Kidney epithelial cell (primary cell): ENCODE measurements at places on chromosomes 3 and 15. TPM values are rescaled to one million over a fixed set of nuclear protein-coding genes. Genes with fewer than 3 reads are reported as not detected.

- DNase-seq: no peak
Observed at GRCh38 chr3:163056874-163057497, 1560.4 kb downstream of the OTOL1 start.

- no peak for DNase-seq
Observed at GRCh38 chr15:41961001-41961518, 11.3 kb downstream of the EHD4 start.

DNA sequence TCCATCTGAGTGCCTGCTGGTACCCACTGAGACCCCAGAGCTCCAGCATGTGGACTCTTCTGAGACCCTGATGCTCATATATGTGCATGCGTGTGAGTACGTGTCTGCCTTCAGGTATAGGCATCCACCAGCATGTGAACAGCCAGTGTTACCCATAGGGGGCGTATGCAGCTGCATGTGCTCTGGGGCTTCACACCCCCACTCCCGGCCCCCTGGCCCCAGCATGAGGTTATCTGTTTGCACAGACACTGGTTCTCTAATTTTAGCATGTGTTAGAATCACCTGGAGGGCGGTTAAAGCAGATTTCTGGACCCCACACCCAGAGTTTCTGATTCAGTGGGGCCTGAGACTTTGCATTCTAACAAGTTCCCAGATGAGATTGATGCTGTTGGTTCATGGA is 824 bp upstream of the CILP start:
- no peak for DNase-seq

DNA sequence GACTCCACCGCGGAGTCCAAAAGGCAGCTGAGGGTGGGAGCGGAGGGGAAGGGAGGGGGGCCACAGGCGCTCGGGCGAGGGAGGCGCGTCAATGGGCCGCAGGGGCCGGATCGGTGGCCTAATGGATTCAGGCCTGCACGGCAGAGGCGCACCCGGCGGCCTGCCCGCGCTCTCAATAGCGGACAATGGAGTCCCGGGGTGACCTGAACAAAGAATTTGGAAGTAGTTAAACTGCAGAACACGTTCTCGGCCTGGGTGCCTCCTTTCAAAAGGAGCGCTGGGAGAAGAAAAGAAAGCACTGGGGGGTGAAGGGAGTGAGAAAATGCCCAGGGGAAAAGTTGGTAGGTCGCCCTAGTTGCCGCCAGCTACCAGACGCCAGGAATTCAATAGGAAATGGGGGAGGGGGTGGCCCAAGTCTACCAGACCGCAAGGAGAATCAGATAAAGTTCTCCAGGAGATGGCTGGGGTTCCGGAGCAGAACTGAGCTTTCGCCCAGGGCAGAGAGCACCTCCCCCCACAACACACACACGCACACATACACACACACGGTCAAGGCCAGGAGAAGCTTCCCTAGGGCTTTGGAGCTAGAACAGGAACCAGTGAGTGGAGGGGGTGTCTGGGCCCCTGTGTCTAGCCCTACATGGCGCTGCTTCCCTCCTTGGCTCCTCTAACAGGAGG is 25.8 kb upstream of the POLG start:
- DNase-seq: no peak

DNA sequence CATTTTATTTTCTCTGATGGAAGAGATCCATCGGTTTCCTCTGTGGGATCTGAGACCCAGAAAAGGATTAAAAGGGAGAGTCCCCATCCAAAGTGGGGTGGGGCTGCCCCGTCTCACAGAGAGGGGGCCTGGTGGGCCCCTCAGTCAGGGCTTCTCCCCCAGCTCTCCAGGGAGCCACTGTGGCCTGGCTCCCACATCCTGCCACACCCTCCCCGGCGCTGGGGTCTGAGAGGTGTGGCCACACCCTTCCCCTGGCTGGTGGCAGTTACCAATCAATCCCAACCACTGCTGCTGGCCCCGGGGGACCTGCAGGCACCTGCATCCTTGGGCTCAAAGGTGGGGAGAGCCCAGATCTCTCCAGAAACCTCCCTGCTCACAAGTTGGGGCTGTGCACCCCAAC is 161.8 kb upstream of the IQSEC1 start:
- no peak for DNase-seq

DNA sequence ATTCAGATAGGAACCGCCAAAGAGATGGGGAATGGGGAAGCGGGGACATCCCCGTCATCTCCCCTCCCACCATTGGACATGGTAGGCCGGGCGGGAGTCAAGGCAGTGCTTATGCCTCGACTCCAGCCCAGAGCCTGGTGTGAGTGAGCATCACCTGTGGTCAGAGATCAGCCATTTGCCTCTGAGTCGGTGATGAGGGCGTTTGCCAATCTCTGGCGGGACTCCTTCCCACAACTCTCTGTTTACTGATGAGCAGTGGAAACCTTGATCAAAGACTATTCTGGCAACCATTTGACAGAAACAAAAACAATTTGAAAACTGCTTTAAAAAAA is 63.9 kb upstream of the HES1 start:
- DNase-seq: no peak

DNA sequence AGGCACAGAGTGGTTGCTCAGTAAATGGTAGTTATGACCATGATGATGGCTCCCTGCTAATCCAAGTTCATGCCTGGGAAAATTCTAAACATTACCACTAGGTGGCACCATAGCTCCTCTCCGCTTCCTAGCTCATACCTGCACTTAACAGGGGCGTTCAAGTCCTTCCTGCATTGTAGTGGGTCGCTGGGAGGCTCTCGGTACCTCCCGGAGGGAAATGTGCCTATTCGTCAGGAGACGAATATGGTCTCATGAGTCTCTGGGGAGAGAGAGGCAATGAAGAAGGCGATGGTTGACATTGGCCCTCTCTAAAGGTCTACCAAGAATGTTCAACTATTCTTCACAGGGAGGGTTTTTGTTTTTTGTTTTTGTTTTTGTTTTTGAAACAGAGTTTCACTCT is 10.9 kb downstream of the MESP1 start:
- DNase-seq: no peak

Gene CMTM8
- total RNA-seq: 2.8 and 7.5 TPM in 2 replicates

Gene PLCB2
- 0.68 and 1.5 TPM in 2 replicates for total RNA-seq

DNA sequence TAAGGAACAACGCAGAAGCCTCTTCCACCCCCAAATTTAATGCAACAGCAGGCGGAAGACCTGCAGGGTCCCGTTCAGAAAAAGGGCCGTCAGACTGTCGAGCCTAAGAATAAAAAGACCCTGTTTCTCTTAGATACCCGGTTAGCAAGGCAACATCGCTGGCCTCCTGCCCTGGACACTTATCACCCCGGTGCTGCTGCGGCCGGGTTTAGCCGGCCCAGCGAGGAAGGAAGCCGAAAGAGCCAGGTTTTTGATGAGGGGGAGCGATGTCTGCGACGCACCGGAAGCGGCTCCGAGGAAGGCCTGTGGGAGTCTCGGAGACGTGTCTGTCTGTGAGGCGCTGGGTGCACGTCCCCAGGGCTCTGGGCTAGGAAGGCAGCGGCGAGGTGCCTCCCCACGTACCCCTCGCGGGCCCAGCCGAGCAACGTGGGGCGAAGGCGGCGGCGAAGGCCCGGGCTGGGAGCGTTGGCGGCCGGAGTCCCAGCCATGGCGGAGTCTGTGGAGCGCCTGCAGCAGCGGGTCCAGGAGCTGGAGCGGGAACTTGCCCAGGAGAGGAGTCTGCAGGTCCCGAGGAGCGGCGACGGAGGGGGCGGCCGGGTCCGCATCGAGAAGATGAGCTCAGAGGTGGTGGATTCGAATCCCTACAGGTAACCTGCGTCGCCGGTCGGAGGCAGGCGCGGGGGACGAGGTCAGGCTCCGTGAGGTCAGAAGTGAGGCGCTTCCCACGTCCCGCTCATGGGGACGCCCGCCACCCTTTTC is at the start of gene UBA5:
UBA5 (plus strand) TSS at position 278 of the 759 bp plus-strand sequence; CDS start at position 487, 209 bp downstream.
- DNase-seq: no peak

DNA sequence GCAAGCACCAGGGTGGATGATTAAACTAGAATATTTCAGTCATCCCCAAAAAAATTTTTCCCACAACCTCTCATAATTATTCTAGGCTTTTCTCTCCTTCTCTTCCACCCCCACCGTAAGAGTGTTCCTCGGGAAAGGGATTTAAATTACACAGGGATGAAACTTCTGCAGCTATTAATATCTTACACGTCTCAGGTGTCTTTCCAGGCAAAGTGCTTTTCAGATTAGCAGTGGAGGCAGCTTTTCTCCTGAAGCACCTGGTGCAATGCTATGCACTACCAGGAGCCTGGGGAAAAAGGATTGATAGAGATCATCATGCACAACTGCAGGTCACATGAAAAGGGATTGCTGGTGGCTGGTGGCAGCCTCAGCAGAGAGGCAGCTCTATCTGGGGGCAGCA is 250.4 kb downstream of the NTRK3 start:
- no peak for DNase-seq

- no peak for DNase-seq
Observed at GRCh38 chr3:184731786-184732537, 20.1 kb upstream of the MAGEF1 start.

Gene NUP210
- total RNA-seq: 36.2 and 43.3 TPM in 2 replicates

Gene VPS18
- 66.0 and 69.4 TPM in 2 replicates for total RNA-seq

Gene EXOG
- total RNA-seq: 5.4 and 6.4 TPM in 2 replicates

Gene SLC6A6
- 3.8 and 4.1 TPM in 2 replicates for total RNA-seq

Gene GPR27
- total RNA-seq: 7.5 and 8.9 TPM in 2 replicates

DNA sequence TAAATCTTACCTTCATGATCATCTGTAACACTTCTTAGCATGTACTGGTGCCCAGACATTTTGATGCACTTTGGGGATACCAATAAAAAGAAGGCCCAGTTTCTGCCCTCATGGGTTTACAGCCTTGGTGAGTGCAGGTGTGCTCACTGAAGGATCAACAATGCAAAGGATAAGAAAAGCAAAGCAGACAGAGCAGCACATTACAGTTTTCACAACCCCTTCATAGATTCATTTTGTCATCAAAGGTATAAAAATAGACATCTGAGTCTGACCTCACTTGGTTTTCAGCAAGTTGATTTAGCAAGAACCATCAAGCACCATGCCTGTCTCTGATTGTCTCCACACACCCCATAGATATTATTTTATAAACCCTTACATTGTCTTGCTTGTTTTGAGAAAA is 77.6 kb downstream of the BFSP2 start:
- no peak for DNase-seq

DNA sequence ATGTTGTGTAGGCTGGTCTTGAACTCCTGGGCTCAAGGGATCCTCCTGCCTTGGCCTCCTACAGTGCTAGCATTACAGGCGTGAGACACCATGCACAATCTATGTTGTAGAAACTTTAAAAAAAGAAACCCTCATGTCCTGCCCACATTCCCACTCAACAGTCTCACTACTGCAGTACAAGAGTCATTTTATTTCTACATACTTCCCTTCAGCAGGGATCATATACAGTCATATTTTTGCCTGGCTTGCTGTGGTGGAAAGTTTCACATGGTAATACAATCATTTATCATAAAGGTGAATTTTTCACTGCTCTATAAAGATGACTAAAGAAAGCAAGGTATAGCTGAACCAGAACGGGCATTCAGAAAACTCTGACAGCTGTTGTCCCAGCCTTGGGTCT is 53.8 kb upstream of the PIK3CB start:
- no peak for DNase-seq

DNA sequence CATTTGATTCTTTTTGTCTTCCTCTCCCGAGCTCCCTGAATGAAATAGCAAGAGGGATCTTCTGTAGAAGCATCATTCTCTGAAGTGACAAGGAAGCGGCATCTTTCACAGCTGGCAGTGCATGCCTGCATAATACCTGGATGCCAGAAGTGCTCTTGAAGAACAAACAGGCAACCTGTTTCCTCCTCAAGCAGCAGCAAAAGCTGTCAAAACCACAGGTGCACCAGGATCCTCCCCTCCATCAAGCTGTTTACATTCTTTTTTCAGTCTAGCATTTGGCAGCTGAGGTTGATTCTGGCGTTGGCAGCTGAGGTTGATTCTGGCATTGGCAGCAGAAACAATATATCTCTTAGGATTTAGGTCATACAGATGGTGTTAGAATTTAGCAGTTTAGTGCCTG is 979.0 kb downstream of the TUSC7 start:
- DNase-seq: no peak

- no peak for DNase-seq
Observed at GRCh38 chr15:78148392-78149067, 632 bp upstream of the IDH3A start.

Gene GABRB3
- 0.21 and 0.96 TPM in 2 replicates for total RNA-seq

Gene GOLGA6B
- total RNA-seq: not detected in 2 replicates

DNA sequence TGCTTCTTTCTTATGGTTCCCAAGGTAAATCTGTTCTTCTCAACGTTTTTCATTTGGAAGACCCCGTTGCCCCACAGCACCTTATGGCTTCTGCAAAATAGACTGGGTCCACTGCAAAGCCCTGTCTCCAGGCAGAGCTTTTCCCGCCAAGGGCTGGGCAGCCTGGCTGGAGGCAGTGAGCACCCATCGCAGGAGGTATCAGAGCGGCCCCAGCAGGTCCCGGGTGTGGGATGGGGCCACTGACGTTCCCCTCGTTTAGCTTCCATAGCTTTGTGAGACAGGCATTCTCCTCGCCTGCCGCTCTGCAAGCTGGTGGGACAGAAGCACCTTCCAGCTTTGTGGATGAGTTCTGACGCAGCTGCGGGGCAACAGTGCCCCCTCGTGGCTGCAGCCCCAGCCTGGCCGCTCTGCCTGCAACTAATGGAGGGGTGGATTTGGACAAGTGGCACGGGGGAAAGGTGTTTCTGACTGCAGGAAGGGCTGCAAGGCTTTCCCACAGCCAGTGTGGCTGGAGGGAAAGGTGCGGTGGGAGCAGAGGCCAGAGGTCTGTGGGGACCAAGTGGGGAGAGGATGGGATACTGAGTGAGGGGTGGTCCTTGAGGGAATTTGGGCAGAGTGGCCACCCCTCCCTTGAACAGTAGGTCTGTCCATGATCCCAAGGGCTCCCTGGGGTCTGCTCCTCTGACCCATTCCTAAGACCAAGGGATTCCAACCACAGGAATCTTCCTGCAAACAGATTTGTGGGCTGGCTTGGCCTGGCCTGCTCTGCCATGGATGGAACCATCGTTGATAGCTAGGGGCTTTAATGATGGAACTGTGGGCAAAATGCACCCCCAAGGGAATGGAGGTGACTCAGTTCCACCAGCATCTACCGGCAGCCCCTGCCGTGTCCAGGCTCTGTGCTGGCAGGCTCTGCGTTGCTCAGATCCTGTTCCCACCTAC is 99.4 kb downstream of the FBLN2 start:
- DNase-seq: no peak

DNA sequence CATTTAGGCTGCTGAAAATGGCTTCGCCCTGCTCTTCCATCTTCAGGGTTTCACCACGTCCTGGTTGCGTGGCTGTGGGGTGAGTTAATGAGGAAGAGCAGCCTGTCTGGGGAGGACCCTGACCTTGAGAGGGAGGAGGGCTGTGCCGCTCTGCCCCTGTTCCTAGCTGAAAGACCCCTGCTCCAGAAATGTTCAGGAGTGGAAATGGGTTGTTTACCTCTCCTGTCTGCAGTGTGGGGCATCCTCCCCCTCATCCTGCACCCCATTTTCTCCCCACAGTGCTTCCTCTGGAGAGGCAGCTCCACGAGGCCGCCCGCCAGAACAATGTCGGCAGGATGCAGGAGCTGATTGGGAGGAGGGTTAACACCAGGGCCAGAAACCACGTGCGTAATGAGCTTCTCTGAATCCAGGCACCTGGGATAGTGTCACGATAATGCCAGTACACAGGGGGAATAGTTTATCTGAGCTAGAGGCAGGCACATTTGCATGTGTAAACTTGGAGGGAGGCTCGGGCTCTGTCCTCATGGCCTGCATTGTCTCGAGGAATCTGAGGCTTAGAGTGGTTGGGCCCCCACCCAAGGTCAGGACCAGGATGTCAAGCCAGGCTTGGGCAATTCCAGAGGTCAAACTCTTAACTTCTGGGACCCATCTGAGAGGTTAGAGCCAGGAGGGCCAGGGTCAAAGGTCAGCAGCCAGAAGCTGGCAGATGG is 4.0 kb downstream of the ANKDD1A start:
- no peak for DNase-seq
